AG09319 (cell line): ENCODE measurements at places on chromosomes 7 and 10.

DNA sequence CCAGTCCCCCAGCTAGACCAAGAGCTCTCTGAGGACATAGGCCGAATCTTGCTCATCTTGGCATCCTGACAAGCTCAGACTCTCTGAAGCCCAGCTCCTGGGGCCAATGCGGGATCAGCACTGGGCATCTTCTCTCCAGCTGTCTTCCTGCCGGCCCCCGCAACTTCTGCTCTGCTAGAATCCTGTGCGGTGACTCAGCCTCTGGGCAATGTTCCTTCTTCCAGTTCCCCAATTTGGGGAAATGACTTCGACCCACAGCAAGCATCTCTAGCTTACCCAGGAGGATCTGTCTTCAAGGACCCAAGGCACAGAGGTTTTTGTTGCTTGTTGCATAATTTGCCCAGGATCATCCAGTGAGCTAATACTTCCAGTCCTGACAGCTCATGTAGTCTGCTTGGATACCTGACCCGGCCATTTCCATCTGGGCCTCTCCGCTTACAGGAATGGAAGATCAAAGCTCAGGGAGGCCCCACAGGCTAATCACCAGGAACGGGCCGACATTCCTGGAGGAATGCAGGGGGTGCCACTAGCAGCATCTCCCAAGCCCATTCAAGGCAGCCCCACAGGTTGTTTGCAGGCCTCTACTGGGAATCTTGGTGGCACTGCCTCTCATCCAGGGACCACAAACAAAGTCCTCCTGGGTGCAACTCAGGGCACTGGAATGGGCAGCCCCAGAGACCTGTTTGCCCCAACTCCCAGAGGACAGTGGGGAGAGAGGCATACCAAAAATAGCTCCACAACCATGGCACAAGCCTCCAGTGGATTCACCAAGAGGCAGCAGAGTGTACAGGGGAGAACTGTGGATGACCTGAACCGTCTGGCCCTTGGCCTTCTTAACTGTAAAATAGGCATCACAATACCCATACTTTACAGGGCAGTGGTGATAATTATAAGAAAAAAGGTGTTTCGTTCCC, 151.9 kb downstream of the NEURL1 start:
- DNase-seq, result peak; percentile 91

- no peak for DNase-seq
These were observed 1151.0 kb upstream of the PHF14 start for GRCh38 chr7:9822458-9823290.

- DNase-seq, result no peak
These were observed 11.1 kb upstream of the ZMIZ1 start for GRCh38 chr10:79057481-79058275.

- peak; percentile 36 for DNase-seq
These were observed 45.0 kb upstream of the DIP2C start for GRCh38 chr10:734481-734880.

- no peak for DNase-seq
These were observed 38.5 kb downstream of the CAMK2B start for GRCh38 chr7:44286618-44287487.

- DNase-seq, result no peak
These were observed 176.8 kb downstream of the ZMYND11 start for GRCh38 chr10:311901-312665.

DNA sequence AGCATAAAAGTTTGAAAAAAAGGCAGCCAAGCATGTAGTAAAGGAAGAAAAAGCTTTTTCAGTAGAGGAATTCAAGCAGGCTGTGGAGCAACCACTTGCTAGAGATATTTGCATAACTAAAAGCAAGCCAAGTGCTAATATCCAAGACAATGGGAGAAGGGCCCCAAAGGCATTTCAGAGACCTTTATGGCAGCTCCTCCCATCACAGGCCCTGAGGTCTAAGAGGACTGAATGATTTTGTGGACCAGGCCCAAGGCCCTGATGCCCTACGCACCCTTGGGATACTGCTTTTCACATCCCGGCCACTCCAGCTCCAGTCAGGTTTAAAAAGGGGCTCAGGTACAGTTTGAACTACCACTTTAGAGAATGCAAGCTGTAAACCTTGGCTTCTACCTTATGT, 261.7 kb upstream of the SEMA3C start:
- no peak for DNase-seq

DNA sequence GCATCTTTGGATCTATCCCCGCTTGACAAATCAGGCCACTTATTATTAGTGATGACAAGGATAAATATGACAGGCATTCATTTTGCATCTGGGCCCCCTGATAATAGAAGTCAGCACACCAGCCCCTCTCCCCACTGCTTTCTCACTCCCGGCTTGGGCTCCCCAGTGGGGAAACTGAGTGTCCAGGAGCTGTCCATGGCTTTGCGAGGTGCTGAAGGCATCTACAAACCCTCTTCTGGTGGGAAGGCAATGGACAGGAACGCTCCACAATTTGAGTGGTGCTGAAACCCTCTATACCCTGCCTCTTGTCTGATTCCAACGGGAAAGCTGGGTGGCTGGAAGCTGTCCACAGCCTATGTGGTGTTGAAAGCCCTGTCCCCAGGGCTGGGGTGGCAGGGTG, 61.7 kb upstream of the PCBD1 start:
- DNase-seq, result no peak

DNA sequence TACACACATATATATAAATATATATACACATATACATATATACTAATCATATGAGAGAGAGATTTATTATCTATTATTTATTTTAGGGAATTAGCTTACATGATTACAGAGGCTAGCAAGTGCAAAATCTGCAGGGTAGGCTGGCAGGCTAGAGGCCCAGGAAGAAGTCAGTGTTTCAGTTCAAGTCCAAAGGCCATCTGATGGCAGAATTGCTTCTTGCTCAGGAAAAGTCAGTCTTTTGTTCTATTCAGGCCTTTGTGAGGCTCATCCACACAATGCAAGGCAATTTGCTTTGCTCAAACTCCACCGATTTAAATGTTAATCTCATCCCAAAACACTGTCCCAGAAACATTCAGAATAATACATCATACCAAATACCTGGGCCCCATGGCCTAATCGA, 2.6 kb upstream of the C10orf120 start:
- no peak for DNase-seq

DNA sequence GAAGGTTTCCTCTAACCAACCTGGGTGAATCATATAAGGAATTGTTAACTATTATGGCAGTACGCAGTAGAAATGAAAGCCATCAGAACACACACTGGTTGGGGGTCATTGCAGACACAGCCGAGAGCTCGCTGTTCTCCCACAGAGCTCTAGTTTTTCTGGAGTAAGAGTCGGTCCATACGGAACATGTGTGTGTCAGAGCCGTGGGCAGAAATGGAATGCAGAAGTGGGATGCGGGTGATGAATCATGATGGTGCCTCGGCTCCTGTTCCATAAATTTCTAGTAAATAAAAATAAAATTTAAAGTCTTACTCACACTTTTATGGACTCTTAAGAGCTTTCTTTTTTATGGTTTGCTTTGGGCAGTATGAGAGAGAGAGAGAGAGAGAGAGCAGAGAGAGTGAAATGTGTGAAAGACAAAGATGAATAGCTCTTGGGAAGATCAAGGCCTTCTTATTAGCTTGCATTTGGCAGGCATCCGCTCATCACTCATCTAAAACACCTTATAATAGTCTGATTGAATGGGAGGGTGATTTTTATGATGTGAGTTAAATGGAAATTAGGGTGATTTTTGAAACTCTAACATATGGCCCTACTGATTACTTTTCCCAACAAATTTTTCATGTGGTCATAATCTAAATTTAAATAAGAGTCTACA, 98.8 kb upstream of the PFKP start:
- no peak for DNase-seq

DNA sequence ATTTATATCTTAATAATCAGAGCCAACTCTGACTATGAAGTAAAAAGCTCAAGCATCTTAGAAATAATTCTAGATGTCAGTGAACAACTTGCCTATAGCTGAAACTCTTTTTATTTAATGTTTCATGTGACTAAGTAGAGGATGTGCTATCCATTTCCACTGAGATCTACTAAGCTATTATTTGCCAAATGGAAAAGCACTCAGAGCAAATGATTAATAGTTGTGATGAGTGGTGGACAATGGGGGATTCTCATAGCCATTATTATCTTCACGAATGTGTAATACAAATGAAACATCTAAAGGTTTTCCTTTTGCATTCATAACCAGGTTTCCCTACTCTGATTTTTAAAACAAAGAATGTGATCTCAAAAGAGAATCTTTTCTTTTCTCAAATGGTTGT, 126.6 kb upstream of the GNAI1 start:
- no peak for DNase-seq

DNA sequence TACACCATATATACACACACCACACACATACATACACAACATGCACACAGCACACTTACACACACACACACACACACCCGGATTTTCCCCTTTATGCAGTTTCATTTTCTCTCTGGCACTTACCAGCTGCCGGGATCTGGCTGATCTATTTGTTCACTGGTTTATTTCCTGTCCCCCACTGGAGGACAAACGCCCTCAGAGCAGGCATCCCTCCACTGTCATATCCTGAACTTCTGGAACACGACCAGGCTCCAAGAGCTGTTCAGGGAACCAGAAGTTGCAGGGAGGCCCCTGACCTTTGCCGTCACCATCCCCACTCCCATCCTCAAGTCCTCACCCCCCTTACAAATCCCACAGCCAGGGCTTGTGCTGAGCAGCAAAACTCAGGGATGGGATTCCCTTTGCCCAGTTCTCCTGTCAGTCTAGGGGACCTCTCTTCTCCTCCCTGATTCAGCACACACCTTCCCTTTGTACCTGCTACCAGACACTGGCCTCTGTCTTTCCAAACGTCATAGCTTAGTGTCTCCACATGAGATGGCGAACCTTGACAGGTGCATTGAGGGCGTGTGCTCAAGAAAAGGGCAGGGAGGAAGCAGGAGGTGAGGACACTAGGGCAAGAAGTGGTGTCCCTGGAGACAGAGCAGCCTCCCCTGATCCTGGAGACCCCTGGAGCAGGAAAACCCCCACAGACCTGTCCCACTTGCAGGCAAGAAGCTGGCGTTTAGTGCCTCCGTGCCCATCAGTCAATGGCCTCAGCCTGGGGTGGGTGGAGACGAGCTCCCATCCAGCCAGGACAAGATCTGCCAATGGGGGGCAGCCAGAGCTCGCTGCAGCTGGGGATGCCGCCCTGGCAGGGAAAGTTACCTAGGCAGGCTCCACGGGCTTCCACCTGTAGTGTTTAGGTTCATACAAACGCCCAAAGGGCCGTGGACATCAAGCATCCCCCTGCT, 12.7 kb upstream of the DOCK1 start:
- DNase-seq, result no peak

- DNase-seq, result no peak
These were observed 45.4 kb downstream of the DKK1 start for GRCh38 chr10:52359441-52359840.

DNA sequence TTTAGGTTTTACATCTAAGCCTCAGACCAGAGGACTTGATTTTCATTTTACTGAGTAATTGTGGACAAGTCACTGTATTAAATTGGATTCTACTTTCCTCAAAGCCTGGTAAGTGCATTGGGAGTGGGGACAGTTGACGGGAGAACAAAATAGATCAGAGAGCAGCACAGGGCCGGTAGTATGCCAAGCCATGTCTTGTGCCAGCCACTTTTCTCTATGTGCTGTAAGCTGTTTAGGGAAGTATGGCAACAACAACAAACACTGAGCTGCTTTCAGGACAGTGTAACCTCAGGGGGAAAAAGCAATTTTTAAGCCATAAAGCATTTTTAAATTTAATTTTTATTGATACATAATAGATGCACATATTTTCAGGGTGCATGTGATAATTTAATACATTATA, 365.9 kb upstream of the IGFBP3 start:
- no peak for DNase-seq

GRCh38 chr7:105024734-105025133, 10.7 kb downstream of the KMT2E start:
- no peak for DNase-seq

GRCh38 chr7:95169678-95170077, 154.7 kb downstream of the PON1 start:
- DNase-seq, result no peak

DNA sequence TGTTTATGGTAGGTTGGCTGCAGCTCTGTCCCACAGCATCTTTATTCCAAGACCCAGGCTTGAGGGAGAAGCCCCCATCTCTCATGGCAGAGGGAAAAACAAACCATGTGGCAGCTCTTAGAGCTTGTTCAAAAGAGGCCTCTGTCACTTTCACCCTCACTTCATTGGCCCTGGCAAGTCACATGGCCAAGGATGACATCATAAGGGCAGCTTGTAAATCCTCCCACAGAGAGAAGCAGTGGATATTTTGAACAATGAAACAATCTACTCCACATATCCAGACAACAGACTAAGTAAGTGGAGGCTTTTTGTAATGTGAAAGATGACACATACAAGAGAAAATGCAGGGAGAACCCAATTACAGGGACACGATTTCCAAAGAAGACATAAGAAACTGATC, 108.1 kb downstream of the GRID1 start:
- no peak for DNase-seq

DNA sequence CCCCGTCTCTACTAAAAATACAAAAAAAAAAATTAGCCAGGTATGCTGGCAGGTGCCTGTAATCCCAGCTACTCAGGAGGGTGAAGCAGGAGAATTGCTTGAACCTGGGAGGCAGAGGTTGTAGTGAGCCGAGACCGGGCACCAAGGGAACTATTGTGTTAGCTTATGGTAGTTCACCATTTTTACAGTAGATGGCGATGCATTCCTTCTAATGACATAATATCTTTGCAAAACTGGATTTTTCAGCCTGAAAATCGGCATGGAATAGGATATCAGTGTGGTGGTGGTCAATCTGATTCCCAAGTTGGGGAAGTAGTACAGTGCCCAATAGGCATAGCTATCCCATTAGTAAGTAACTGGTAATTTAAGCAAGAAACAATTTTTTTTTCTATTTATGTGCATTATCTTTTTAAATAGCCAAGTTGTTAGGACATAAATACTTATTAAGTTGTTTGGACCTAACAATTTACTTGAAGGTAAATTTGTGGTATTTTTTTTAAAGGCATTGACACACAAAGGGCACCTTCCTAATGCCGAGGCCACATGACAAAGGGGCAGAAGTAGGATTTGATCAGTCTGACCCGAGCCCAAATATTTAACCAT, 17.6 kb upstream of the IMPDH1 start:
- DNase-seq, result no peak
